ENCODE measurements at places on chromosomes 7 and 10. TPM values are rescaled to one million over a fixed set of nuclear protein-coding genes. Genes with fewer than 3 reads are reported as not detected.
A peak's percentile ranks its signal among the peaks of the same experiment; 100 is the strongest.

DNA sequence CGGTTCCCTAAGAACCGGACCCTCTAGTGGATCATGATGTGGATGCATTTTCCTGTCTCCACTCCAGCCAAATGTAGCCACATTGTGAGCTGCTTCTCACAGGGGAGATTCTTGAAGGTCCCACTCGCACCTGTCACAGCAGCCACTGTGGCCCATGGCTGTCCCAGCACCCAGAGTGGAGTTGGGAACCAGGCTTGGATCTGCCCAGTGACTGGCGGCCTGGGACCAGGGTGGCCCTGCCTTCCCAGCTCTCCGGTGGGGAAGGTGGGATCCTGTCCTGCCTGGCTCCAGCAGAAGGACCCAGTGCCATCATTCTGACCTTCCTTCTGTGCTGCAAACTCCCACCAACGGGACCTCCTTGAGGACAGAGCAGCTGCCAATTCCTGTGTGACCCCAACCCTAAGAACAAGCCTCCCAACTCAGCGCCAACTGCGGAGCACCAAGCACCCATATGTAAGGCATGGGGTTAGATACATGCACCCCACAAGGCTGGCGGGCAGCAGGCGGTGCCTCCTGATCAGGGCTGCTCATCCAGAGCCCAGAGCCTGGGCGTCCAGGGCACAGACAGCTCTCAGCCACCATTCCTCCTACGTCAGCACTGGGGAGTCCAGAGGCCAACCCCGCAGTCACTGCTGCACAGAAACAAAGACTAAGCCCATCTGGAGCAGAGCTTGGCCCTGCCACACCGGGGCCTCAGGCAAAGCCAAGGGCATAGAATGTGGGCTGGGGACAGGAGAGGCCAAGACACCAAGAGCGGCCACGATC lies 28.8 kb downstream of the EBF3 start:
- H3K36me3 ChIP-seq: no peaks in the 10 kb centered on the region
- H3K4me1 ChIP-seq: no peaks in the 10 kb centered on the region
- H3K4me3 ChIP-seq: no peak overlapping the region
- H3K27me3 ChIP-seq: peaks cover 7% of the 10 kb centered on the region

DNA sequence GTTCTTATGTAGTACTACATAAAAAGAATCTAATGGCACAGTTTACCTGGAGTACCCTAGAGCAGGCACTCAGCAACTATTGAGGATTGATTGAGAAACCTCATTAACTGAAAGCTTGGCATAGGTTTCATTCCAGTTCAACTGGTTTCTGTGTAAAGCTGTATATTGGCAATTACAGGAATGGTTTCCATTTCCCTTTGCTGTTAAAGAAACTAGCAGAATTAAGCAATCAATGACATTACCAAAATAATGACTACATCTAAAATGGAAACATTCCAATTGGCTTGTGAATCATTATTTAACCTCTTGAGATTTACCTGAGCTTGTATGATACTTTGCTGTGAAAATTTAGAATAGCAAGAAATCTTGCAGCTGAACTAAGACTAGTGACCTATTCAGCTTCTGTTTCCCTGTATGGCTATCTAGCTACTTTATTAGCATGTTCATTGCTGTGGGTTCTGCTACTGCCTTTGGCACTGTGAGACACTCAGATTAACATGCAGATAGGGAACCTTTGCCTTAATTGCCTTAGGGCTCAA lies 33.5 kb upstream of the CADPS2 start:
- no peak overlapping the region for H3K4me3 ChIP-seq
- H3K4me1 ChIP-seq: no peaks in the 10 kb centered on the region
- H3K27me3 ChIP-seq: no peaks in the 10 kb centered on the region

GRCh38 chr10:61941202-61941681 lies 39.7 kb downstream of the ARID5B start:
- DNase-seq: peak; percentile 28

DNA sequence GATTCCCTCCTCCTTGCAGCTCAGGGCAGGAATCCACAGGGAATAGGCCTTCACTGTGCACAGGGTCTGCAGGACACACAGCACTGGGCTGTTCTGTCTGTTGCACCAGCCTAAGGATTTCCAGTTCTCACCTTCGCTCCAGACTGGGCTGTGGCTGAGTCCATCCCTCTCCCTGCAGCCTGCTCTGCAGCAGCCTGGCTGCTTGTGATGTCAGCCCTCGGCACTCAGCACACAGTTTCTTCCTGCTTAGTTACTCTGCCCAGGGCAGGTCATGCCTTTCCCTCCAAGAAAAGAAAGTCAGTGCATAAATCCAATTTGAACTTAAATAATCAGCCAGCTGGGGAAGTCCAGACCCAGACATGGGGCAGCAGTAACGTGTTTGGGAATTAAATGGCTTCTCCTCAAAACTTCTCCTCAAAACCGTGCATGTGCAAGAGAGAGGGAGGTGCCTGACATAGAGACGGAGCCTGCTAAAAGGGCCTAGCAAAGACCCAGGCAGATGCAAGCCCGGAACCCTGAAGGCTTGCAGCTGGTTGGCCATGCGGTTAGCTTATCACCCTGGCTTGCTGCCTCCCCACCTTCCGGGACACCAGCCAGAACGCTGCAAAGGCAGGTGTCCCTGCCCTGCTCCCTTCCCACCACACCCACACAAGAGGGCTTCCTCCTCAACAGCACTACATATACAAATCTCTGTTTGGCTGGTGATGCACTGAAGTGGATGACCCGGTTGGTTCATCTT lies 10.9 kb upstream of the GDF2 start:
- H3K4me1 ChIP-seq: no peaks in the 10 kb centered on the region
- H3K36me3 ChIP-seq: no peaks in the 10 kb centered on the region
- DNase-seq: no peak
- H3K4me3 ChIP-seq: no peak overlapping the region

GRCh38 chr10:128530301-128530700 lies 404.1 kb upstream of the MKI67 start:
- no peak overlapping the region for H3K27ac ChIP-seq
- H3K27me3 ChIP-seq: peaks cover 4% of the 10 kb centered on the region
- H3K4me1 ChIP-seq: no peaks in the 10 kb centered on the region

GRCh38 chr7:158419238-158419785 lies 168.3 kb downstream of the PTPRN2 start:
- DNase-seq: no peak
- no peaks in the 10 kb centered on the region for H3K36me3 ChIP-seq
- no peak overlapping the region for H3K27ac ChIP-seq
- H3K4me1 ChIP-seq: no peaks in the 10 kb centered on the region

TNKS2 gene
- 31.1 TPM for polyA plus RNA-seq

ITGB1 gene
- polyA plus RNA-seq: 241 TPM

CNPY1 gene
- not detected for polyA plus RNA-seq

PTPRZ1 gene
- polyA plus RNA-seq: not detected

PGAM2 gene
- not detected for polyA plus RNA-seq

TSPAN33 gene
- 6.9 TPM for polyA plus RNA-seq

OPN1SW gene
- polyA plus RNA-seq: not detected

Measured in immature natural killer cell (primary cell).